ENCODE measurements at places on chromosomes 7 and 10.
A peak's percentile ranks its signal among the peaks of the same experiment; 100 is the strongest.

DNA sequence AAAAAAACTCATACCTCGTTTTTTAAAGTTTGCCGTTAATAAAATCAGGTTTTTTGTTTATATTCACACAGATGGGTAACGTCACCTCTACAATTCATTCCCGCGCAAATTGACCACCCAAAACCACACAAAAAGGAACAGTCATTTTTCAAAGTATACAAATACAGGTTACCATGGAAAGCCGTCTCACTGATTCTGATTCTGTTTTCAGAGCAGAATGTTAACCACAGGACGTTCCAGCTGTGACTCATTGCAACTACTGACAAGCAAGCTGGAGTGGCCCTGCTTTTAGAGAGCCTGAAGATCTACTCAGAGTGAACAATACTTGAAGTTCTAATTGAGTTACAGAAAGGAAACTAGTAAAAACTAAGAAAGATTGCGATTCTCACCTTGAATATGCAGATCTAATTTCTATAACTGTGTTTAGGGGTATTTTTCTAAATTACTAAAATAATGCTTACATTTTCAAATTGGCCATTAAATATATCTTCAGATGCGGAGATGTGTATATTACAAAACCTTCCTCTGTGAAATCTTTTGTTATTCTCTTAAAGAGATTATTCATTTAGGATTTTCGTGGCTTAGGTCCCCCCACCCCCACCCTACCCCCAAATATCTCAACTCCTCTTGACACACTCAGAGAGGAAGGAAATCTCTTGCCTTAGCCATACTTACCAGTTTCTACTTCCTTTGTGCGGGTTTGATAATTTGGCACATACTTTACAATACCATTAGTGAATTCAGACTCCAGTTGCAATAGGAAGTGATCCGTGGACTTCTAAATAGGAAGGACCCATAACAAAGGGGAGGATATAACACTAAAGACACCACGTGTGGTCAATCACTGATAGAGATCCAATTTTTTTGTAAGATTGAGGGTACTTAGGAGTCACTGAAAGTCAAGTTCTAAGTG, 106.0 kb downstream of the CUBN start:
- ATAC-seq = peak; percentile 71

DNA sequence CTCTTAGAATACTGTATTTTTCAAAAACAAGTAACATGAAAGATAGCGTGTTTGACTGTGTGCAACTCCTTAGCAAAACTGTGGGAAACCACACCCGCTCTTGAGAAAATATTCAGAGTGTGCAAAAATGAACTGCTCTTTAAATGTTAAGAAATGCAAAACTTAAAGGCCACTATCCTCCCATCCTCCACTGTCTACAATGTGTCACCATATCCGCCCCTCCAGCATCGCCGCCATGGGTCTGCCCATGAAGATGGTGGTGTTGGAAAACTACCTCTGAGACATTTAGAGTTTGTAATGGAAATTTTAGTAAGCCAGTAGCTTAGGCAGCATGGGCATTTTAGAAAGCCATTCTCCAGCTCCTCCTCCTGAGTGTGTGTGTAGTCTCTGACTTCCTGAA, 20.1 kb upstream of the NMT2 start:
- peak; percentile 67 for ATAC-seq

GRCh38 chr10:77320971-77321471, 316.6 kb downstream of the KCNMA1 start:
- ATAC-seq = no peak

GRCh38 chr10:34637418-34637911, 177.6 kb downstream of the PARD3 start:
- ATAC-seq = no peak

- ATAC-seq = no peak
These were observed 6.7 kb upstream of the INSYN2A start for GRCh38 chr10:127203067-127203466.

DNA sequence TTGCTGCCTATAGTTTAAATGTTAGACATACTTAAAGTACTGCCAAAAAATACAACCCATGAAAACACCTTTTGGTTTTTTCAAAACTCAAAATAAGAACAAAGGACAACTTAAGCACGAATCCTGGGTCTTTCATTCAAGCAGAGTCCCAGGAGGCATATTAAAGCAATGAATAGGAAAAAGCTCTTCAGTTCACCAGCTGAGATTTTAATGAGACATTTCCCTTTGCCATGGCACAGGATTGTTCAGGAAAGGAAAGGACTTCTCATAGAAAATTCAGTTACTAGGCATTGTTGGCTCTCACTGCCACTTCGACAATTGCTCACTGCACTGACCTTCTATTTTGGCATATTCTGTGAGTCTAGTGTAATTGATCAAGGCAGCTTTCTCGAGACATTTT, 133.5 kb upstream of the FEZF1 start:
- ATAC-seq = no peak

GRCh38 chr10:96764425-96765060, 44.2 kb upstream of the PIK3AP1 start:
- ATAC-seq = no peak

DNA sequence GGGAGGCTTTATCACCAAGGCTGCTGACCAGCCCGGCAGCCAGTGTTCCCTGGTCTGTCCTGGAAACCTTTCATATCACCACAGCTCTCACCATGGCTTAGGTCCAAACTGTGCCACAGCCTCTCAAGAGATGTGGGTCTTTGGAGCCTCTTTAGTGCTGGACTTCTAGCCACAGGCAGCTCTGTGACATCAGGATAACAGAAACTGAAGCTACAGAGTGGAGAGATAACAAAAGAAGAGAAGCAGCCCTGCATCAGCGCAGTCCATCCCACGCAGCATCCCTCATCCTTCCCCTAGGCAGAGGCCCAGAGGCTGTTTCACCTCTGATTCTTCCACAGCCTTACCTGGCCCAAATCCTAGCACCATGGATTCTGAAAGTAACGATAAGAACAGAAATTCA, 187.9 kb upstream of the KMT2E start:
- ATAC-seq = no peak

DNA sequence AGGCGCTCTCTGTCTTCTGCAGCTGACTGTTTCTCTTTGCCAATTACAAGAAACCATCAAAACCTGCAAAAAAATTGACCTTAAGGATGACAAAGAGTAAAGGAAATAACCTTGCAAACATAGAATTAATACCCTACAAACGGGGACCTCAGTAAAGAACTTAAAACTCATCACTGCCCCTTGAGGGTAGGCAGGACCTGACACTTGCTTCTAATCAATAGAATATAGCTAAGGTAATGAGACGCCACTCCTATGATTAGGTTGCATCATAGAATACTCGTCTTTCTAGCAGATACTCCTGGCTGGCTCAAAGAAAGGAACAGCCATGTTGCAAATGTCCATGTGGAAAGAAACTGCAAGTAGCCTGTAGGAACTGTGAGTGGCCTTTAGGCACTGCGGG, 140.0 kb downstream of the XPNPEP1 start:
- no peak for ATAC-seq

- peak; percentile 82 for ATAC-seq
These were observed at the start of gene CASP7 for GRCh38 chr10:113679463-113680189. Gene CASP7 (plus strand): TSS chr10:113679912. CDS start chr10:113697494, 17,582 bp downstream.

- ATAC-seq = no peak
These were observed 27.6 kb downstream of the VCL start for GRCh38 chr10:74025380-74025978.

- no peak for ATAC-seq
These were observed 28.1 kb upstream of the GARS1 start for GRCh38 chr7:30566596-30566995.

- ATAC-seq = no peak
These were observed 46.2 kb downstream of the JAKMIP3 start for GRCh38 chr10:132111871-132112341.

DNA sequence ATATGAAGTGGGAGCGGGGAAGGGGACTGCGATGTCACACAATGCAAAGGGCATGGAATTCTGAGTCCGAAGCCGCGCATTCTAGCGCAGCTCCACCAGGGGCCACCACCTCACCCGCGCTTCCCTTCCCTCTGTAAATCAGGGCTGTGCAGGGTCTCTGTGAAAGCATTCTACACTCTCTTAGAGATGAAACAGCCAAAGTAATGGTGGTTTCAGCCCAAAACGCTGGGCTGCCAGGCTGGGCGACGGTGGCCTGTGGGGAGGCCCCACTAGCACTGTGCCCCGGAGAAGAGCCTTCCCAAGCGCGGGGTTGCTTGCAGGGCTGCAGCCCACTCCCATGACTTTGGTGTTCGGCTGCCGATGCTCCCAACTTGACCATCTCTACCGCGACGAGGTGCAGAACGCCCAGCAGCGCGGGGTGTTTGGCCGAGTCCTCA, 11.4 kb downstream of the ATG9B start:
- no peak for ATAC-seq

DNA sequence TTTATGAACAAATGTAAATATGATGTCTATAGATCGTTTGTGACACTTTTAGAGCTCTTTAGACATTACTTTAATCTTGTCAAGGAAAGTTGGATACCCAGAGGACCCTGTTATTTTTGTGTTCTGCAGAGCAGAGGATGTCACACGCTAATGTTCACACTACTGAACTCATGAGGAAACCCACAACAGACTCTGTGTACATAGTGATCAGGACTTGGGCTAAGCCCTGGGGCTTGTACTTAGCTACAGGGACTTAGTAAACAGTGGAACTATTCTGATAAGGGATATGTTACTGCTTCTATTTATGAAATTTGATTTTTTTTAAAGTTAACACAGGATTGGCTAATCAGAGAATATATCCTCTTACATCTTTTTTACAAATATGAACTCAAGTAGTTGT, 36.1 kb upstream of the ZNF518A start:
- ATAC-seq = no peak

DNA sequence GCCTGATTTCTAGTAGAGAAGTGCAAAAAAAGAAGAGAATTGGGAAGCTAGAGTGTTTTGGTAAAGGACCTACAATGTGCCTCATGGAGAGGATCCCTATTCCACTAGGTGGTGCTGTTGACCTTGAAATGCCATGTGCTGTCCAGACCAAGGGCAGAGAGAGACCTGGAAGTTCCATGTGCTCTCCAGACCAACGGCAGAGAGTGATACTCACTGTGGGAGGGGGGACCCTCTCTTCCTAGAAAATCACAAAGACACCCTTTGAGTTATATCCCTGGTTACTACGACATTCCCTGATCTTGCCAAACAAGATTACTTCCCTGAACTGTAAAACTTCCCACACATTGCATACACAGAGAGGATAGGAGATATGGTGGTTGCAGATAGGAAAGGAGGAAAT, 212.7 kb upstream of the ZNF804B start:
- no peak for ATAC-seq

Data from activated CD4-positive, CD25-positive, alpha-beta regulatory T cell treated with anti-CD3 and anti-CD28 coated beads, Interleukin-2, amount 50 U/mL, for 24 hours (primary cell).